ENCODE measurements at places on chromosomes 2 and 18.

GRCh38 chr2:12210016-12210933 lies 463.8 kb downstream of the LPIN1 start:
- no peak for DNase-seq

DNA sequence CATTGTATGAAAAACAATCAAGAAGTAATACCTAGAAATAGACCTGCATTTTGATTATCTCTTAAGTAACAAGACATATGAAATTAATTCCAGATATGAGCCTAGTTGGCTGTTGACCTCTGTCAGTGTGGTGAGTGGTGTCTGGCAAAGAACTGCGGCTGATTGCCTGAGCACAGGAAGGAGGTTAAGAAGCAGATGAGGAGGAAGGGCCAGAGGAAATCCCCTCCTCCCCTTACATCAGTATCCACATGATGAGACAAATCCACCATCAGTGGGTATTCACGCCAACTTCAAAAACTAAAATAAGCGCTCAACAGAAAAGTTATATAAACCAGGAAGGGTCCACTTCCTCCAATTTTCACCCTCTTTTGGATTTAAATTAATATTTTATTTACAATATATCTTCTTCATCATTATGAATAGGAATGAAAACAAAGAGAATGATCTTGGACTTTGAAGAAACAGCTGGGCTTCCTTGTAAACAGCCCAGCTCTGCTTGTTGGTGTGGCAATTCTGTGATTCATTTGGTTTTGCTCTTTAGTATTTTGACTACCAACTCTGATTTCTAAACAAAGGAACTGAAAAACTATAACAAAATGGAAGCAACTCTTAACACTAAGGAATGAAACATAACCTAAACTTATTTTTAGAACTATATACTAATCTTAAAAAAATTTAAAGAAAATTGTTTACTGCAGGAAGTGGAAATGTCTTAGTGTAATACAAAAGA lies 27.3 kb downstream of the RFTN2 start:
- no peak for DNase-seq

- DNase-seq, result no peak
Observed at GRCh38 chr2:178870703-178871102, 63.5 kb upstream of the TTN start.

GRCh38 chr2:18907937-18908336 lies 318.6 kb upstream of the NT5C1B start:
- no peak for DNase-seq

- DNase-seq, result no peak
Observed at GRCh38 chr2:237500681-237501424, 13.8 kb downstream of the MLPH start.

DNA sequence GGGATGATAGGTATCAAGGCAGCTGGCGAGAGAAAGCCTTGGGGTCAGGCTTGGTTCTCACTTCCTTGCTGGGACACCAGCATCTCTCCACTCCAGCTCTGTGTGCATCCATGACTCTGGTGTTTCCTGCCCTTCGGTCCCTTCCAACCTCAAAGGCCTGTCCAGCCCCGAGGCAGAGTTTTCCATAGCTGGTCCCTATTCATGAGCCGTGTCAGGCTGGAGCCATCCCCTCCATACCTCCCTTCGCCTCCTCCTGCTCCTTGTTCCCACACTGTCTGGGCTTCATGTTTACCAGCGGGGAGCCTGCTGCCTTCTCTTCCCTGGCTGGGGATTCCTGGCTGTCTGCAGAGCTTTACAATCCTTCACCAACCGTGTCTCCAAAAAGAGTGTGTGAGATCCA lies 51.2 kb downstream of the DYSF start:
- DNase-seq, result no peak

DNA sequence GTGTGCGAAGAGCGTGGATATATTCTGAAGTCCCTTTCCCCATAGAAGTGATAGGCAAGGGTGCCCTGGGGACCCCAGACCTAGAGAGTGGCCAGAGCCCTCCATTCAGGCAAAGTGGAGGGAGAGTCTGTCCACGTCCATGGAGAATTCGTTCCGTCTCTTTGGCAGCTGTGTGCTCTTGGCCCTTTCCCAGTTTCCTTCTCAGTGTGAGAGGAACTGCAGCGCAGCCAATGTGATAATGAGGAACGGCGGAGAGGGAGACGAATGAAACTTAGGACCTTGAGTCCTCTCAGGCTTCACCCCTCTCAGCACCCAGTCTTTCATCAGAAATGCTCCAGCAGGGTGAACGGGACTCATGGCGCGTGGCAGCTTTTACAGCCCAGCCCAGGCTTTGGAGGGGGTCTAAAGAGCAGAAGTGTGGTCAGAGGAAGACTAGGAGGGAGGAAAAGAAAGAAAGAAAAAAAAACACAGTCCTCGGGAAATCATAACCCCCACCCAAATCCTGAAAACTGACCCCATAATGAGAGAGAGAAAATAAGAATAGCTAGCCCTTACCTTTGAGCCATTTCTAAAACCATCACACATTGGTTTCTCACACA lies 95.0 kb upstream of the RIOK3 start:
- DNase-seq, result no peak

DNA sequence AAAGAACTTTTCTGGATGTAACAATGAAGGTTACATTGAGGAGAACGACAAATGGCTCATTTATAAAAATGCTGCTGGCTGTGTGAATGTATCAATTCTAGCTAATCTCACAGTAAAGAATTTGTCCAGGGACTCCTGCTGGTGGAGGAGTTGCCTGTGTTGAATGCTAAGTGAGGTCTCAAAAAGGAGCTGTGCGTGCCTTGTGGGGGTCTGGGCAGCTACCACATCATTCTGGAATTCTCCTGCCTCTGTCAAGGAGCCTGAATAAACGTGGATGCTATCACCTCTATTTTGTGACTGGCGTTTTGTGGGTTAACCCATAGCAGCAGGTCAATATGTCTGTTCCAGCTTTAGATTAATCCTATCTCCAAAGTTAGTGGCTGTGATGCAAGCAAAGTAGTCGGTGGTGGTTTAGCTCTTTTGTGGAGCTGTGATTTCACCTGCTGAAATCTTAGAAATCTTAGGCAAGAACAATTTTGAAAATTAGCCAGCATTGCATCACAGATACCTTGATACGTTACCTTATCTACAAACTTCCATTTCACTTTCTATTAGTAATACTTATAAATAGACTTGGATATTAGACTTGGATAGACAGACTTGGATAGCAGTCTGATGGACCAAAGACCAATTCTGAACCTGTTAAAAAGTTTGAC lies 96.8 kb downstream of the MTCL1 start:
- DNase-seq, result no peak

DNA sequence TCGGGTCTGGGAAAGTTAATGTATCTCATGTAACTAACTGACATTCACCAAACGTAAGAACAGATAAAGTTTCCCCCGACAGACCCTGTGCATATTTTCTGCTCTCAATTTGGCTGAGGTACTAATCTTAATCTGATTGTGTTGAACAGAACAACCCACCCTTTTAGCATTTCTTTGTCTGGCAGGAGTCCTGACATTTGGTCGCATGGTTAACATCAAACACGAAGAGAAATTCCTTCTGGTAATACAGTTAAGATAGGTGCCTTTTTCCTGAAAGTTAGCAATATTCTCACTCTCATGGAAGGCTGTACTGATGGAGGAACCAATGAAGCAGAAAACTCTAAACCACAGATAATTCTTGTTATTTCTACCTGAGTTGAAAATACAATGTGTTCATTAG lies 520.8 kb downstream of the PARD3B start:
- no peak for DNase-seq

DNA sequence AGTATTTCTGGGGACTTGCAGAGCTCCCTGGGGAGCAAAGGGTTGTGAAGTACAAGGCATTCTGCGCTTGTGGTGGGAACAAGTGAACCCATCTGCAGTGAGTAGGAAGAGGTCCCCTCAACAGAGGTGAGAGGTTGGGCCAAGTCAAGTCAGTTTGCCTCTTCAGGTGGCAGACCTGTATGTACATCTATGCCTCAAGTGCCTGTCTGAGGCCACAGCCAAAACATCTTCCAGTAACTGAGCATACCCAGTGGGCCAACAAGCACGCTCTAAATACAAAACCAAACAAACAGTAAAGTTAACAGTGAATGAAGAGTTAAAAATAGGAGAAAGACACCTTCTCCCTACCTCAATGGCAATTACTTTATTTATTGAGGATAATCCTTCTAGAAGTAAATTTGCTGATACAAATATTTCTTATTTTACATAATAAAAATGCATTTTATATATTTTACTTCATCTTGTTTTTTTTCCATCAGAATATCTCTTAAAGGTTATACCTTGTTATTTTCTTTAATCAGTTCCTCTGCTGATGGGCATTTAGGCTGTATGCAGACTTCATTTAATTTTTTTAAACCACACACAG lies 2.5 kb downstream of the GYPC start:
- no peak for DNase-seq

DNA sequence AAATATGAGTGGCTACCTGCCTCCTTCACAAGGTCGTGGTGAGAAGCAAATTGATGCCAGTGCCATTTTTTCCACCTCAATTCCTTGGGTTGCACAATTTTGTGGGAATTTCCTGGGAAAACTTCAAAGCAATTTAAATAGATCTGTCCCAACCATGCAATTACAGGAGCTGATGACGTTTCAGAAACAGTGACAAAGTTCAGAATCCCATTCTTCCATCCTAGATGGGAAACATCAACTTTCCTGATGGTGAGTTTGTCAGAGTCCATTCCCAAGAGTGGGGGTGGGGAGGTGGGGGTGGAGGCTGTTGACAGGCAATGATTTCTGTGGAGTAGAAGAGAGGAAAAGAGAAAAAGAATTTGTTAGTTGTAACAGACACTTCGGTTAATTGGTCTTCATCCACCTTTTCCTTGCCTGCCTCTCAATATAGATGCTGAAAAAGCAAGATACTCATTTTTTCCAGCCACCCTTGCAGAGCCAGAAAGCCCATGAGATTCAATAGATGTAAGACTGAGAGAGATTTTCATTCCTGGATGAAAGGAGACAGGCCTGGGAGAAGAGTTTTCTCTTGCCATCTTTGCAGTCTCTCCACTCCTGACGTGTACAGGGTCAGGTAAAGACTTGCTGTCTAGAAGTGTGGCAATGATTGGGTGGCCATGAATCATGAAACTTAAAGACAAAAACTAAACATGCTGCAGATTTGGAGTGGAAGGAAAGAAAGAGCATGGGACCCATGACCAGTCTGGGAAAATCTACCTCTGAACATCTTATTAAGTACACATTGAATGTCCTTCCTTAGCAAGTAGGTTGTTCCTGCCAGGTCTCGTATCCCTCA lies 47.3 kb downstream of the SOCS6 start:
- DNase-seq, result no peak

- no peak for DNase-seq
Observed at GRCh38 chr2:240436683-240437550, 1.5 kb downstream of the GPC1 start.

DNA sequence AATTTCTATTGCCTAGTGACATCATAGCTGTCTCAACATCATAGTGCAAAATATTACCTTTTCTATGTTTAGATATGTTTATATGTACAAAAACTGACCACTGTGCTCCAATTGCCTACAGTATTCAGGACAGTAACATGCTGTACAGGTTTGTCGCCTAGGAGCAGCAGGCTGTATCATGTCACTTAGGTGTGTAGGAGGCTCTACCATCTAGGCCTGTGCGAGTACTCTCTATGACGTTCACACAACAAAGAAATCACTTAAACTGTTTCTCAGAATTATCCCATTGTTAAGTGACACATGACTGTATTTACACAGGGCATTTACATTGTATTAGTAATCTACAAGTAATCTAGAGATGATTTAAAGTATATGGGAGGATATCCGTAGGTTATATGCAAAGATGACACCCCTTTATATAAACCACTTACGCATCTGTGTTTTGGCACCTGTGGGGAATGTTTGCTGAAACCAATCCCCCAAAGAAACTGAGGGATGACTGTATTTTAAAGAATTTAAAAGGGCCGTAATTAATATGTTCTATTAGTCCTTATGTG lies 24.7 kb downstream of the IL1R2 start:
- no peak for DNase-seq

GRCh38 chr2:43170405-43171105 lies 55.9 kb downstream of the ZFP36L2 start:
- no peak for DNase-seq

DNA sequence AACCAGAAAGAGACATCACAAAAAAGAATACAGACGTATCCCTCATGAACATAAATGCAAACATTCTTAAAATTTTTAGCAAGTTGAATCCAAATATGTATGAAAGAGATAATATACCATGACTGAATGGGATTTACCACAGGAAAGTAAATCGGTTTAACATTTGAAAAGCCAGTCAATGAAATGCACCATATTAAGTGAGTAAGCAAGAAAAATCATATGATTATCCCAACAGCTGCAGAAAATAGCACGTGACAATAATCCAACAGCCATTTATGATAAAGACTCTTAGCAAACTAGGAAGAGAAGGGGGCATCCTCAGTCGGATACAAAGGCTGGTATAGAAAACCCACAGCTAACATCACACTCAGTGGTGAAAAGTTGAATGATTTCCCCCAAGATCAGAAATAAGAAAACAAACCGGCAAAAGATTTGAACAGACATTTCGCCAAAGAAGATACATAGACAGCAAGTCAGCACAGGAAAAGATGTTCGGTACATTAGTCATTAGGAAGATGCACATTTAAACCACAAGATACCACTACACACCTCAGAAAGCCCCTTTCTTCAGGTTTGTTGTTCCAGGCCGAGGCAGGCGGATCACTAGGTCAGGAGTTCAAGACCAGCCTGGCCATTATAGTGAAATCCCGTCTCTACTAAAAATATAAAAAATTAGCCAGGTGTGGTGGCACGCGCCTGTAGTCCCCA lies 144.3 kb downstream of the INHBB start:
- DNase-seq, result no peak

GRCh38 chr2:104871972-104872865 lies 18.3 kb downstream of the POU3F3 start:
- no peak for DNase-seq

GRCh38 chr2:80560326-80560725 lies 255.8 kb upstream of the LRRTM1 start:
- DNase-seq, result no peak

DNA sequence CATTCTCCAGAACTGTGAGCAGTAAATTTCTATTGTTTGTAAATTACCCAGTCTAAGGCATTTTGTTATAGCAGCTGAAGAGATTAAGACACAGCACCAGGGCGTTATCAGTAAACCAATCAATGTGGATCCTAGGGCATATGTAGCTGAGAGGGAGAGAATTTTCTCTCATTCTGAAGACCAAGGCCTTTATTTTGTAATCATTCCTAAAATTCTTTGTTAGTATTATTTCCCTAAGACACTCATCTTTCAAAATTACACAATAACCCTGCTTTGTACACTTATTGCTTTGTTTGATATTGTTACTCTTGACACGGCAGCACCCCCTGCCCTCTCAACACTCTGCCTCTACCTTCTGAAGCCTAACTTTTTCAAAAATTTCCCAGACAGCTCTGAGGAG lies 419.1 kb downstream of the SLC4A3 start:
- no peak for DNase-seq

DNA sequence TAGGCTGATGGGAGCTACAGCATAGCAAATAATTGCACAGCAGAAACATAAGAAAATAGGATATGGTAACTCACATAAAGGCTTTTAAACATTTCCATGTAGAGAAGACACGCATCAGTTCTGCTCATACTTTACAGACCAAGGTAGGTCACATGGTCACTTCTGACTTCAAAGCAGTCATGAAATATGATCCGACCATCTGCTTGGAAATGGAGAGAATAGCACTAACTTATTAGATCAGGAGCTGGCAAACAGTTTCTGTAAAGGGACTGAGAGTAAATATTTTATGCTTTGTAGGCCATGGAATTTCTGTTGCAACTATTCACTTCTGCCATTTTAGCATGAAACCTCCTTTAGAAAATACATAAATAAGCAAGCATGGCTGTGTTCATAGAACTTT lies 936.6 kb upstream of the FANCL start:
- no peak for DNase-seq

- DNase-seq, result no peak
Observed at GRCh38 chr2:211367711-211368110, 811.3 kb downstream of the CPS1 start.
